Activated T-helper 17 cell treated with anti-CD3 and anti-CD28 coated beads, Interleukin-2, amount 50 U/mL, for 72 hours (primary cell): ENCODE measurements at places on chromosomes 4 and X. TPM values are rescaled to one million over a fixed set of nuclear protein-coding genes. Genes with fewer than 3 reads are reported as not detected.

The PPP1R3F gene
- 8.8 TPM for total RNA-seq

The TEX13B gene
- not detected for total RNA-seq

The CLOCK gene
- 16.3 TPM for total RNA-seq

The DMRTC1 gene
- total RNA-seq = 0.37 TPM

DNA sequence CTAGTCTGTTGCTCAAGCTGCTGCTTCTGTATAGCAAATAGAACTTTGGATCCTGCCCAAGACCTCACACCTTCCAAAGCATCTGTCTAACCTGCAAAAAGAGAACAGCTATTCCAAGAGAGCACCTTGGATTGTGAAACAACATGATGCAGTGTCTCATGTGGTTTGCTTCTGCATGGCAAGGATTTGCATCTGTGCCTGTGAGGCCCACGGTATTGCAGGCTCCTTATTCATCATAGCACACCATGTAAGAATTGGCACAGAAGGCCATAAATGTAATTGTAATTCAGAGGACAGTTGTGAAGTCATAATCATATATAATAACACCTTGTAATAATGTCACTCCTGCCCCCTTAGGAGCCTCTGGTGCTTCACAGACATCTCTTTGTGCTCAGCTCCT lies 147.1 kb downstream of the ZNF674 start:
- no peak overlapping the region for H3K4me3 ChIP-seq
- no peaks in the 10 kb centered on the region for H3K36me3 ChIP-seq
- ATAC-seq = no peak
- H3K27me3 ChIP-seq = no peaks in the 10 kb centered on the region
